ENCODE measurements at places on chromosomes 5 and 9.

DNA sequence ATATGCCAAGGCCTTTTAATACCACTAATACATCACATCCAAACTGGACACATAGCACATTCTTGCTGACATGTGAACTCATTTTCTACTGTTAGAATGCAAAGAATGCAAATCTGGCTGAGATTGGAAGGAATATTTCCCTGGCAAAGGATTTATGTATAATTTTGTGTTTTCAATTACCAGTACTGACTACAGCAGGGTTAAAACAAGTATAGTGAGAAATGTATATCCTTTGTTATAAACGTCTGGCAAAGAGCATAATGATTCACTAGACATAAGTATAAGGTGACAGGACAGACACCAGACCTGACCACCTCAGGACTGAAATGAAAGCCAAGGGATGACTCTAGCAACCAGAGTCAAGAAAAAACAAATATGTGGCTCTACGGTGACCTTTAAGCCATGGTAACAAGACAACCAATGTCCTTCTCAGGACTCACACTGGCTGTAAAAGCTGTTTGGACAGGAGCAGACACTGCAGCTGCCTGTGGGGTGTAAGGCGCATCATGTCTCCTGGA is 95.0 kb downstream of the MRPS27 start:
- DNase-seq: no peak

DNA sequence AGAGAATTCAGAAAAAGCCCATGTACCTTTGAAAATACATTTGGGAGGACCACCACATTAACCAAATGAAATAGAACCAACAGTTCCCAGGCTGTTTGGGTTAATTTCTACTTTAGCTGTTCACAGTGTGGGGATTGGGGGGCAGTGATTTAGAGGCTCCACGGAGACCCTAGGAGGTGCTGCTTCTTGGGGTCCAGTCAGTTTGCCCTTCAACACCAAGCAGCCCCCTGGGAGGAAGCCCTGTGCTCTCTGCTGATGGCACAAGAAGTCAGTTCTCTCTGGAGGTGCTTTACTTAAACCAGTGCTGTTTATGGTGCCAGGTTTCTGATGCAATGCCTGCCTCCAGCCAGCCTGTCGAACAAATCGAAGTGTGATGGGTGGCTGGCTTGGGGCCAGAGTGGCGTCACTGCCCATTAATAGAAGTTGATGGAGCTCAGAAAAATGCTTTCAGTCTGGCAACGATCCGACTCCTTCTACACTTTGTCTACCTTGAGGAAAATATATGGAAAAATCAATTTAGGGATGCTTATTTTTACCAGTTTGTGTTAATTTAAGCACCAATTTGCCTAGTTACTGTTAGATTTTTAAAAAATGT is 134.0 kb downstream of the SNX18 start:
- no peak for DNase-seq

DNA sequence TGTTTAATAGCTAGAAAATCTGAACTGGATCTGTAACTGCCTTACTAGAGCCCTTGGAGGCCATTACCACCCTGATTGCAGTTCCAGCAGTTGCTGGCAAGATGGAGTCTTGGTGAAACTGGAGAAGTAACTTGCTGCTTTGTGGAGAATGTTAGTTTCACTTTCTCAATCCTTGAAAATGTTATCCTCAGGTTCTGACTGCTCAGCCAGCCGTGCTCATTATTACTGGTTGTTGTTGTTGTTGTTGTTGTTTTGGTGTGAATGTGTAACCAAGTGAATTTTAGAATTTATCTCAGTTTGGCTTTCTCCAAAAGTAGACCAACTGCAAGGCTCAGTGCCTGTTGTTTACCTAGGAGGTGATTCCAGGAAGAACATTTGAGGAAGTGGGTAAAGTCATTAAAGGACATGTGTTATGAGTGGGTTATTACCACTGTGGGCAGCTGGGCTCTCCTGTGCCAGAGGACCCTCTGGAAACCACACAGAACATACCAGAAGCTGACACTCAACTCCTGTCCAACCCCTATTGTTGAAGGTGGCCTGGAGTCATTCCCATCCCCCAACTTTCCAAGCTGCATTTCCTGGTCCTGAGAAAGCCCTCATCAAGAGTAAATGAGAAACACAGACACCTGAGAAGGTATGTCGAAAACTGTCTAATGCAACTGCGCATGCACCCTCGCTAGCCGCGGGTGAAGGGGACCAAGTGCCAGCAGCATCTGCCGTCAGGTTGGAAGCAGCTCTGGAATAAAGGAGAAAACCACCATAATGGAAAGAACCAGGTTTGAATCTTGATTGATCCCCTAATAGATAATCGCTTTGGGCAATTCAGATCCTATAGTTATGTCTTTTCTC is 111.6 kb downstream of the CMYA5 start:
- DNase-seq: no peak

GRCh38 chr5:121968910-121969607 is 7.3 kb downstream of the SRFBP1 start:
- DNase-seq: no peak

DNA sequence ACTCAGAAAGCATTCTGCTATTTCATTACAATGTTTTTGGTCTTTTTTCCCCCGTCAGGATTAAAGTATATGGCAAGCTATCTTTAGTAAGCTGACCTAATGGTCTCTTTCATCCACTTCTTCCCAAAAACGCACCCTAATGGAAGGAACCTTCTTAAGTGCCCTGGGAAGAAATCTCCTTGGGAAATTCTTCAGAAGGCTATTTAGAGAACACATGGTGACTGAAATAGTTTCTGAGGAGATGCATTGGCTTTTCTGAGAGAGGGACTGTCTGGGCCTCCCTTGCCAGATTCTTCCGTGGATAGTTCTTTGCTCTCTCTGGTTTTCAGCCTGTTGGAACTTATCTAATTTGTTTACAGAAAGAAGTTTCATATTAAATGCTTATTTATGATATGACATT is 524.1 kb upstream of the MEF2C start:
- DNase-seq: no peak

GRCh38 chr5:173232499-173233346 is 2.3 kb downstream of the NKX2-5 start:
- DNase-seq: peak; percentile 41

GRCh38 chr9:15505921-15506320 is 4.8 kb downstream of the PSIP1 start:
- no peak for DNase-seq

DNA sequence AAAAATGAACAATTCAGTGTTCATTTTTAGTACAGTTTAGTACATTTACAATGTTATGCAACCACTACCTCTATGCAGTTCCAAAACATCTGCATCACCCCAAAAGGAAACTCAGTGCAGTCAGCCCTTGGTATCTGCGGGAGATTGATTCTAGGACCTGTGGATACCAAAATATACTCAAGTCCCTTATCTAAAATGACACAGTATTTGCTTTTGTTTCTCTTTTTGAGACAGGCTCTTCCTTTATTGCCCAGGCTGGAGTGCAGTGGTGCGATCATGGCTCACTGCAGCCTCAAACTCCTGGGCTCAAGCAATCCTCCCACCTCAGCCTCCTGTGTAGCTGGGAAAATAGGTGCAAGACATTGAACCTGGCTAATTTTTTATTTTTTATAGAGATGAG is 114.0 kb downstream of the PIP5K1B start:
- no peak for DNase-seq

- DNase-seq: no peak
Observed at GRCh38 chr9:126383406-126384046, 56.9 kb downstream of the MVB12B start.

- no peak for DNase-seq
Observed at GRCh38 chr9:6506571-6506970, 93.6 kb downstream of the UHRF2 start.

- peak; percentile 94 for DNase-seq
Observed at GRCh38 chr9:5832538-5833529, at the start of gene ERMP1. Gene ERMP1 (minus strand): TSS chr9:5833117. CDS start chr9:5833027, 90 bp downstream.

DNA sequence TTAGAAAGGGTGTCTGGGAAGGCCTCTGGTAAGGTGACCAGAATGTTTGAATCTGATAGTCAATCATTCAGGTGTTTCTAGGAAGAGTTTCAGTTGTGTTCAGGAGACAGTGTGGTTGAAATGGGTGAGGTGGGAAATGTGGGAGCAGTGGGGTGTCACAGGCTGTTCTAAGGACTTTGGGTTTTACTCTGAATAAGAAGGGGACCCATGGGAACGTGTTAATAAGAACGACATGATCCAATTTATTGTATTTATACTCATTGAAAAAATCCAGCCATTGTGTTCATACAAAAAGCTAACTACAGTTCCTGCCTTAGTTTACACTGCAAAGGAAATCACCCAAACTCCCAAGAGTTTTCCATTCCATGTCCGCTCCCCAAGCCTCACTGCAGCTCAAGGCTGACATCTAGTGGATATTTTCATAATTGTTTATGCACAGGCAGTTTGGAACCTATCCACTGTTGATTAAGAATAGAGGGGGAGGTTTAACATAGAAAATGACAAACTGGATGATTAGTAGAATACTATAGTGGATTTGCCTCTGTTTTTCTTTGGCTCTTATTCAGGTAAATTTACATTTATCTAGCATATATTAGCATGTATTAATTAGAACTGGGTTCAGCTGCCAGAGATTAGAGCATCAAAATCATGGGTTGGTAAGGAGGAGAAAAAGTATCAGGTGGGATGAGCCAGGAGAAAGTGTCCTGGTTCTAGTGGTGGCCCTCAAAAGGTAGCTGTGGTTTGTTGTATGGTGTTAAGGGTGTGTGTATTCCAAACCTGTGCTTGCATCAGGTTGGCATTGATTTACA is 17.7 kb downstream of the CAVIN4 start:
- DNase-seq: peak; percentile 24
